ENCODE measurements at places on chromosomes 5 and 9. TPM values are rescaled to one million over a fixed set of nuclear protein-coding genes. Genes with fewer than 3 reads are reported as not detected.

GRCh38 chr9:123637945-123638634 lies 282.1 kb downstream of the CRB2 start:
- DNase-seq: no peak

DNA sequence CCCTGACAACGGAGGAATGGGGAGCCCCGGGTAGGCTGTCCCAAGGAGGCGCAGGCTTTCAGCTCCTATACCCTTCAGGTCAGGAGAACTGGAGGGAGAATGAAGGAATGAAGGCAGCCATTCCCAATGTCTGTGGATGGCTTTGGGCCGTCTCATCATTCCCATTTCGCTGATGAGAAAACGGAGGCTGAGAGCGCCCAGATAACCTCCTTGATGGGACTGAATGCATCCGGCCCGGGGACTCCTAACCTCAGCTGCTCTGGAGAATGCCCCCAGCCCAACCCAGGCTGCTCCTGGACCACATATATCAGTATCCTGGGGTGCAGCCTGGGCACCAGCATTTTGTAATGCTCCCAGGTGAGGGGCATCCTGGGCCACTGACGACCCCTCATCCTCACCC lies 52.6 kb upstream of the RNU6ATAC start:
- DNase-seq: no peak

- DNase-seq: no peak
These were observed 81.5 kb downstream of the RGS3 start for GRCh38 chr9:113545068-113545467.

DNA sequence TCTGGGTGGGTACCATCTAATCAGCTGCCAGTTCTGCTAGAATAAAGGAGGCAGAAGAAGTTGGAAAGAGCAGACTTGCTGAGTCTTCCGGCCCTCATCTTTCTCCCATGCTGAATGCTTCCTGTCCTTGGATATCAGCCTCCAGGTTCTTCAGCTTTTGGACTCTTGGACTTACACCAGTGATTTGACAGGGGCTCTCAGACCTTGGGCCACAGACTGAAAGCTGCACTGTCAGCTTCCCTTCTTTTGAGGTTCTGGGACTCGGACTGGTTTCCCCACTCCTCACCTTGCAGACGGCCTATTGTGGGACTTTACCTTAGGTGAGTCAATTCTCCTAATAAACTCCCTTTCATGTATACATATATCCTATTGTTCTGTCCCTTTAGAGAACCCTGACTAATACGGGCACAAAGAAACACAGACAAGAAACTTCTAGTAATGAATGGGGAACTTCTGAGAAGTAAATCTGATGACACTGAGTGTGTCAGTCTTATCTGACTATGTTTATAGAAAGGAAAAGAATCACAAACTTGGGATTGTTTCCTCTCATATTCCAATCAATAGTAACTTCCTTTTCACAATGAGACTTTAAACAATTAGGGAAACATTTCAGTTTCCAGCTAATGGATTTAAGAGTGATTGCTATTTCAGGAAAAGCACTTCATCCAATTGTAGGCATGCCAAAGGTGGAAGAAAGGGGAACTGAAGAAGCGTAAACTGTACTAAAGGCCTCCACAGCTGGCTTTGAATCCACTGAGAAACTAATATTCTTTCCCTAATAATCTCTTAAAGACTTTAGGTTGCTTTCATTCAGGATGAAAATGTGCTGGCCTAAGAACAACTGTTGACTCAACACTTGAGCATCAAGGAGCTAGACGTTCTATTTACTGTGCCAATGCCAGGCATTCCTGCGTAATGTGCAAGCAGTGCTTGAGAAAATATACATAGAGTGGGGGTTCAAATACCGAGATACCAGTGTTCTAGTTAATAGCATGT lies 127.9 kb upstream of the PTGER4 start:
- DNase-seq: no peak

- DNase-seq: no peak
These were observed 151.8 kb downstream of the ENTREP1 start for GRCh38 chr9:69476797-69477196.

DNA sequence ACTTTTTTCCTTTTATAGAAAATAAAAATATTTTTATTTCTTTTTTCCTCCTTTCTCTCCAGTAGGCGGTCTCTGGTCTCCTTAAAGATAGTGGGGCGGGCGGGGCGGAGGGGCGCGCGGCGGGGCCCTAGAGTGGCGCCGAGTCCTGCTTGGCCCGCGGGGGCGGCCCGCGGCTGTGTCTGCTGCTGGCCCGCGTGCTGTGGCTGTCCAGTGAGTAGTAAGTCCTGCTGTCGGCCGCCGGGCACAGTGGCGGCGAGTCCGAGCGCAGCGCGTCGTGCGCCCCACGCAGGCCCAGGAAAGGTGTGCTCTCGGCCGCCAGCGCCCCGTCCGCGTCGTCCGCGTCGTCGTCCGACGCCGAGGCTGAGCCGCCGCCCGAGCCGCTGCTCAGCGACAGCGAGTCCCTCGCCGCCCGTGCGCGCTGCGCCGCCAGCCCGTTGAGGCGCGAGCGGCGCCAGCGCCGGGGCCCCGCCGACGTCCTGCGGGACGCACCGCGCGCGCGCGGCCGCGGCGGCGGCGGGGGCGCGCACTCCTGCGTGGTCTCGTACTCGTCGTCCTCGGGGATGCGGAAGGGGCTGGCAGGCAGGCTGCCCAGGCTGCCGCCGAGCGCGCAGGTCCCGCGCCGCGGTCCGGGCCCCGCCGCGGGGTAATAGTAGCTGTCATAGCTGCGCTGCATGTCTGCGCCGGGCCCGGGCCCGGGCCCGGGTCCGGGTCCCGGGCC lies 52.3 kb downstream of the PSD2 start:
- no peak for DNase-seq

DNA sequence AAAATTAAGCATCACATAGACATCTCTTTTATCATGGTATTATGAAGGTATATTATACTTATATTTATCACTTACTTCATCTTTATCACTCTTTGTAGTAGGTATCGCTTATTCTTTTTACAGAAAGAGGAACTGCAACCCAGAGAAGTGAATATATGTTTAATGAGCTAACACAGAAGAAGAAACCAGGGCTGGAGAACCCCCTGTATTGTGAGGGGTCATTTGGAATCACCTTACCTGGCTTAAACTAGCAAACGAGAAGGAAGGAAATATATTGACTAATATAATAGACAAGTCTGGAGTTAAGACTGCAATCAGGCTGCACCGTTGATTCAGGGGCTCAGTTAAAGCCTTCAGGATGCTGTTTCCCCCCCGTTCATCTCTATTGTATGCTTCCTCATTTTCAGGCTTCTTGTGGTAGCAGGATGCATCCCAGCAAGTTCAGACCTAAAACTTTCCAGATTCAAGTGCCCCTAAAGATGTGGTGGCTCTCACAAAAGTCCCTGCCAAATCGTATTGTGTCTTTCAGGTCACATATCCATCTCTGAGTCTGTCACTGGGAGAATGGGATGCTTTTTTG lies 146.4 kb downstream of the GCNT1 start:
- no peak for DNase-seq

DNA sequence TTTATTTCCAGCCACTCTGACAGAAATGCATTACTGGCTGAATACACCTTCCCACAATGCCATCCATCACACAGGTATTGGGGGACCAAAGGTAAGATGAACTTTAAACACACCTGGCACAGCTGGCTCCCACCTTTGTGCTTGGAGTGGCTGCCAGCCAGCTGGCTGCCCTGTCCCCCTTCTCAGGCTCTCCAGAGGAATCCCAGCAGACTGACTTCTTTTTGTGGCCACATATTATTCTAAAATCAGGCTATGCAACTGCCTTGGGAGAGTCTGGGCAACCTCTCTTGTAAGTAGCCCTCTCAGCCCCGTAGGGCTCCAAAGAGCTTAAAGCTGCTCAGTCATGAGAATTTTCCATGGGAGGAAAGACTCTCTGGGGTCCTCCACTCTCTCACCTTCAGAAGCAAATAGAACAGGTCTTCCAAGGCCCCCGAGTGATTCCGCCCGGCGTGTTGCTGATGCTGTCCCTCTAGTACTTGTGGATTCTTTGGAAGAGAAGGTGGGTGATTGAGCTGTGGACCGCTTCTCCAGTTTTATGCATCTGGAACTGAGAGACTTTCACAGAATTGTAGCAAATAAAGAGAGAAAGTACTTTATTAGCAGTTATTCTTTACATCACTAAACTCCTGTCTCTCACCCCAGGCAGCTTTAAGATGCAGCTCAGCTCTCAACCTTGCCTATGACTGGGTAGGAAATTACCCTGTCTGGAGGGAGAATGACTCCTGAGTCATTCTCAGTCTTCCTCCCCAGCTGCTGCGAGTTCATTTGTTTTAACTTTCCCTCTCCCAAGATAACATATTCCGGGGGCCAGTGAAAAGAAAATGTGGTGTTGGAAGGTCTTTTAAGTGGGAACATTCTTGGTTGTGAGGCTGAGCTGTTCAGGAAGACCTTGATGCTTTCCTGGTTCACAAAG lies 159.4 kb upstream of the PITX1 start:
- DNase-seq: no peak

GRCh38 chr9:99411479-99412115 lies 189.5 kb downstream of the SEC61B start:
- no peak for DNase-seq

DNA sequence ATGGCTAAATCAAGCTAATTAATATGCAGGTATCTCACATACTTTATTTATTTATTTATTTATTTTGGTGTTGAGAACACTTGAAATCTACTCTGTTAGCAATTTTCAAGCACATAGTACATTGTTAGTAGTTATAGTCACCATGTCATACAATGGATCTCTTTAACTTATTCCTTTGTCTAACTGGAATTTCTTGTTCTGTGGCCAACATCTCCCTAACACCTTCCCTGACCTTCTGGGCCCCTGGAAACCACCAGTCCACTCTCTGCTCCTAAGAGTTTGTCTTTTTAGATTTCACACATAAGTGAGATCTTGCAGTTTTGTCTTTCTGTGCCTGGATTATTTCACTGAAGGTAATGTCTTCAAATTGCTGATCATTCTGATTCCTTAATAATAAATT lies 229.1 kb downstream of the SEMA5A start:
- DNase-seq: no peak

DNA sequence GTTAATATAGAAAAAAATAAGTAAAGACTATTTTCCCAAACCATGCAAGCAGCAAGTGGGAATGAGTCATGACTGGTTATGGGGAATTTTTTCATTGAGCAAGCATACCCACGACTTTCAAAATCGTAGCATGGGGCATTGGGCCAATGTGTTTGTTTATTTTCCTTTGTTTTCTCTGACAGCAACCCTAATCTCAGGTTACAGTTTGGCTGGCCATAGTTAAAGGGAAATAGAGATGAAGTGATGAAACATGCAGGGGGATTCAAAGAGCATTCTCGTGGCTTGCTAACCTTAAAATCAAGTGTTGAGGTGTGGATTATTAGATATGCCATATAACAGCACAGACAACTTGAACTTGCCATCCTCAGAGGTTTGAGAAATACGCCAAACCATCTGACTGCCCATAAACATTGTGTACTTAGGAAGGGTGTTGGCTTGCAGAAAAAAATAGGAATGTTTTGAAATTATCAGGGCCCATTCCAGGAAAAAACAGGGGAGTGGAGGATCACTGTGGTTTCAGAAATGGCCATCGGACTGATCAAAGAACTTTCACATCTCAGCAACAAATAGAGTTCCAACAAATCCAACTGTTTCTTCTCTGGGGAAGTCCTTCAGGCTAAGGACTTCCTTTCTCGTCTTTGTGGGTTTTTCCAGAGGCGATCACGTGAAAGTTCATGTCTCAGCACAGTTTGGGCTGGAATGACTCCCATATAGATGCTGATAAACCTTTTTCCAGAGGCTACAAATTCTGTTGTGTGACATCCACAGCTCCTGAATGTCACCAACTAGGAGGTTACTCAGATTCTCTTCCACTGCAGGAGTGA lies 259.1 kb downstream of the SYK start:
- peak; percentile 36 for DNase-seq

GRCh38 chr9:95363051-95363841 lies 45.7 kb upstream of the FANCC start:
- no peak for DNase-seq

Gene ITK
- polyA plus RNA-seq: 0.40 TPM

Gene PLAC8L1
- polyA plus RNA-seq: not detected

Gene COL15A1
- 0.16 TPM for polyA plus RNA-seq

Gene POLR3G
- 2.8 TPM for polyA plus RNA-seq

Gene B4GALT7
- polyA plus RNA-seq: 8.1 TPM

Gene CCNJL
- 0.42 TPM for polyA plus RNA-seq

Gene NAIP
- 1.7 TPM for polyA plus RNA-seq

Gene SLC4A9
- polyA plus RNA-seq: not detected

Gene BNC2
- 0.07 TPM for polyA plus RNA-seq

Gene SLC6A19
- polyA plus RNA-seq: 0.31 TPM

Data from liver (tissue), 10 donors.